ENCODE measurements at places on chromosomes 4 and X. TPM values are rescaled to one million over a fixed set of nuclear protein-coding genes. Genes with fewer than 3 reads are reported as not detected.
A peak's percentile ranks its signal among the peaks of the same experiment; 100 is the strongest.

Gene ITGB1BP2
- total RNA-seq: not detected

Gene STOX2
- total RNA-seq: 7.9 TPM

Gene KIT
- 23.2 TPM for total RNA-seq

Gene SLC10A3
- 24.0 TPM for total RNA-seq

Gene OPHN1
- total RNA-seq: 20.2 TPM

Gene IL21
- total RNA-seq: not detected

Gene AFP
- total RNA-seq: 3.2 TPM

GRCh38 chr4:2482693-2483092 is 13.8 kb downstream of the RNF4 start:
- peak overlapping the region; percentile 64 for H3K27ac ChIP-seq
- no peaks in the 10 kb centered on the region for H3K36me3 ChIP-seq
- peak overlapping the region; percentile 23 for H3K4me3 ChIP-seq
- no peak for DNase-seq
- H3K27me3 ChIP-seq: no peaks in the 10 kb centered on the region

DNA sequence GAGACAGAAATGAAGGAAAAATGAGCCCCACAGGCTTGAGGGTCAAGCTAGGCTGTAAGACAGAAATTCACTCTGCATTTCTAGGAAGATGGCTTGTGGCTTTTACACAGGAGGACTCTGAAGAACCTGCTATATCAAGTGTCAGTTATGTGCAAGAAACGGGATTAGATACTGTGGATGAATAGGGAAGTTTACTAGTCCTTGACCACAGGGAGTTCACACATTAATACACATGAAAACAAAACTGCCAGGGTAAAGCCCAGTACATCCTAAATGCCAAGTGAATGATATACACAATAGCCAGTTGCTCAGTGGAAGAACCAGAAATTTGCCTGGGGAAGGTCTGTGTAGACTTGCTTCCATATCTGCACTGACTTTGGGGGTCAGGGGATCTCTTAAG is 53.5 kb downstream of the TMEM131L start:
- H3K4me1 ChIP-seq: no peaks in the 10 kb centered on the region
- no peak overlapping the region for H3K27ac ChIP-seq
- H3K36me3 ChIP-seq: no peaks in the 10 kb centered on the region
- no peak overlapping the region for H3K4me3 ChIP-seq
- DNase-seq: no peak
- no peaks in the 10 kb centered on the region for H3K27me3 ChIP-seq

GRCh38 chr4:140971077-140971792 is 162.0 kb downstream of the RNF150 start:
- H3K36me3 ChIP-seq: no peaks in the 10 kb centered on the region
- H3K4me1 ChIP-seq: no peaks in the 10 kb centered on the region
- no peak for DNase-seq
- no peak overlapping the region for H3K27ac ChIP-seq
- H3K4me3 ChIP-seq: no peak overlapping the region
- H3K27me3 ChIP-seq: no peaks in the 10 kb centered on the region

DNA sequence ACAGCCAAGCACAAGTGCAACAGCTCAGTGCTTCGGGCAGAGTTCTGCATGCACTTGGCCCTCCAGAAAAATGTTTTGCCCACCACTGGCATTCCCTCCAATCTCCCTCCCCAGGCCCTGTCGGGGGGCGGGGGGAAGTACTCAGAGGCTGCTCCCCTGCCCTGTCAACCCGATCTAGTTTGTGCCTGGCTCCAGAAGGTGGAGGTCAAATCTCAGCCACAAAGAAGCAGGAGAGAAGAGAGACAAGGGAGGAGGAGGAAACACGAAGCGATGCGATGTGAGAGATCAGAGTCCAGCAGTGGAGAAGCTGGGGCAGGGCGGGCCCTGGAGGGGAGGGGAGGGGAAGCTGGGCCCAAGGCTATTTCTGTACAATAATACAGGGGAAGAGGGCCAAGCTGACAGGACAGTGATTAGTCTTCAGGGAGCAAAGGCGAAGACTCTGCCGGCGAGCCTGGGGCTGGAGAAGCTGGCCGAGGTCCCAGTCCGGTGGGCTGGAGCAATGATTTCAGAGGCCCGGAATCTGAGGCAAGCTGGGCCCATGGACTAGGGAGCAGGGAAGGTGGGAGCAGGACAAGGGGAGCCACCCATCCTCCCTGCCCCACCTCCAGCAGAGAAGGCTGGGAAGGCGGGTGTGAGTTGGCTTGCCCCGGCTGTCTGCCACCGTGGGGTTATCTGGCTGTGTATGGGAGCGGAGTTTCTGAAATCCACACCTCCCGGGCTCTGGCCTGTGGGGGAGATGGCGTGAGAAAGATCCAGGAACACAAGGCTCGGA is 167.1 kb downstream of the EFNB1 start:
- no peak overlapping the region for H3K4me3 ChIP-seq
- peak overlapping the region; percentile 66 for H3K27ac ChIP-seq
- H3K4me1 ChIP-seq: no peaks in the 10 kb centered on the region
- no peak for DNase-seq
- no peaks in the 10 kb centered on the region for H3K27me3 ChIP-seq
- no peaks in the 10 kb centered on the region for H3K36me3 ChIP-seq

GRCh38 chr4:65007841-65008439 is 598.7 kb upstream of the TECRL start:
- H3K4me1 ChIP-seq: no peaks in the 10 kb centered on the region
- DNase-seq: no peak
- no peak overlapping the region for H3K4me3 ChIP-seq
- no peaks in the 10 kb centered on the region for H3K36me3 ChIP-seq
- no peaks in the 10 kb centered on the region for H3K27me3 ChIP-seq
- H3K27ac ChIP-seq: no peak overlapping the region

GRCh38 chr4:23058165-23058776 is 365.5 kb downstream of the GBA3 start:
- no peaks in the 10 kb centered on the region for H3K4me1 ChIP-seq
- no peak overlapping the region for H3K27ac ChIP-seq
- no peaks in the 10 kb centered on the region for H3K36me3 ChIP-seq
- no peak for DNase-seq
- H3K4me3 ChIP-seq: no peak overlapping the region

GRCh38 chr4:6071959-6072720 is 53.9 kb upstream of the C4orf50 start:
- no peaks in the 10 kb centered on the region for H3K4me1 ChIP-seq
- H3K27me3 ChIP-seq: peaks cover 8% of the 10 kb centered on the region
- H3K36me3 ChIP-seq: no peaks in the 10 kb centered on the region
- no peak overlapping the region for H3K4me3 ChIP-seq

- H3K4me3 ChIP-seq: no peak overlapping the region
- H3K36me3 ChIP-seq: no peaks in the 10 kb centered on the region
- no peaks in the 10 kb centered on the region for H3K4me1 ChIP-seq
- DNase-seq: no peak
Observed at GRCh38 chr4:136643416-136643815, 888.9 kb downstream of the PCDH18 start.

GRCh38 chr4:102533904-102534303 is 32.7 kb downstream of the NFKB1 start:
- H3K27ac ChIP-seq: no peak overlapping the region
- H3K4me1 ChIP-seq: no peaks in the 10 kb centered on the region
- no peaks in the 10 kb centered on the region for H3K36me3 ChIP-seq
- no peak for DNase-seq

GRCh38 chr4:113882668-113883067 is 96.8 kb downstream of the ARSJ start:
- H3K4me1 ChIP-seq: no peaks in the 10 kb centered on the region
- DNase-seq: no peak
- no peaks in the 10 kb centered on the region for H3K27me3 ChIP-seq
- no peak overlapping the region for H3K4me3 ChIP-seq
- H3K27ac ChIP-seq: no peak overlapping the region
- H3K36me3 ChIP-seq: no peaks in the 10 kb centered on the region

DNA sequence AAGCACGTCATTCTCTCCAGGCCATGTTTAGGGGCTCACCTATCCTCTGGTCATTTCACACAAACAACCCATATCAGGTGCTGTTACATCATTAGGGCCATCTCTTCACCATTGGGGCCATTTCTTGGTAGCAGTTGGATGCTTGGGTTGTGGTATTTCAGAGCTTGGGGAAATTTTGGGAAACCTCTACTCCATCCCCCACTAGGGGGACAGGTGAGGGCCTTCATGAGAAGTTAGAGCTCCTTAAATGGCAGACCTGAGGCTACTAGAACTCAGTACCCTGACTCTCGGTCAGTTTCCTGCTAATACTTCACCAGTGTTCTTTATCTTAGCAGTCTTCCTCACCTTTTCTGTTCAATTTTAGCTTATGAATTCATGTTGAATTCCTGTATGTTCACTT is 50.2 kb downstream of the ZNF827 start:
- H3K36me3 ChIP-seq: no peaks in the 10 kb centered on the region
- H3K4me3 ChIP-seq: no peak overlapping the region
- H3K4me1 ChIP-seq: no peaks in the 10 kb centered on the region
- H3K27me3 ChIP-seq: no peaks in the 10 kb centered on the region

GRCh38 chr4:148171596-148171995 is 270.6 kb downstream of the NR3C2 start:
- H3K4me1 ChIP-seq: no peaks in the 10 kb centered on the region
- H3K27ac ChIP-seq: no peak overlapping the region
- H3K36me3 ChIP-seq: no peaks in the 10 kb centered on the region
- no peak overlapping the region for H3K4me3 ChIP-seq

DNA sequence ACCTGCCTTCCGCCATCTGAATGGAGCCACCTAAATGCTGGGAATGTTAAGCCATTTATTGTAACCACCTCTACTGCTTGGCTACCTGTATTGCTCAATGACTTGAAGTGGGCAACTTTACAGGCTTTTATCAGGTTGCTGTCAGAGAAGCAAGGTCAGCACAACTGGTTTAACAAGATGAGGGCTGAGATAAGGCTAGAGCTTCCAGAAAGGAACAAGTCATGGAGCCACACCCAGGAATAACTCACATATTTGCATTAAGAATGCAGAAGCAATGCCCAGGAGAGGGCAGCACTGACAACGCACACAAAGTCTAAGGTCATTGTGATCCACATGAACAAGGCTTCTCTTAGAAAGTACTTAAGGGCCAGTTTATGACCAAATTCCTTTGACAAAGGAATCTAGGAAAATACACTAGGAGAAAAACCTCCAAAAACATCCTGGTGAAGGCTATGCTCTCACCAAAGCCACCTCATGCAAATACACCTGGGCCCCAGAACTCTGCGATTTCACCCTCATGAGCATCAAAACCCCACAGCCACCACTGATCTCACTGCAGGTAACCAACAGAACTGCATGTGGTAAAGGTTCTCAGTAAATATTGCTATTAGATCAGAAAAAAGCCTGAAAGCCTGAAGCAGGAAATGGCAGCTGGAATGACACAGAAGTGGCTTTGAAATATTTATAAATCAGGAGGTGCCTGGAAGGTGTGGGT is 15.0 kb upstream of the STS start:
- H3K27ac ChIP-seq: peak overlapping the region; percentile 10
- DNase-seq: peak; percentile 59
- no peaks in the 10 kb centered on the region for H3K4me1 ChIP-seq
- no peak overlapping the region for H3K4me3 ChIP-seq

DNA sequence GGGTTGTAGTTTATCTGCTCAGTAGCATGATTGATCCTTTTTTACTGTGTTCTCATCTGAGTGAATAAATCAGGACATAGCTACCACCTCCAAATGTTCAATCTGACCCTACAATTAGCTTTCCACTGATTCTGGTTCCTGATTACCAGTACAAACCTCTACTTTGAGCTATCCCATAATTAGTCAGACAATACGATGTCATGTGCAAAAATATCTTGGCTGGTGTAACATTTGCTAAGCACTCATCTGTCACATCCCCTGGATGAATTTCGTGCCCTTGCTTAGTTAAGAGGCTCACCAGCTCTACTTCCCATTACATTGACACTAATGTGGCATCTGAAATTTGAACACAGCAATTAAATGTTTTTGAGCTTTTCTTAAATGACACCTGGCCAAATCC is 1101.0 kb upstream of the PCDH7 start:
- no peaks in the 10 kb centered on the region for H3K4me1 ChIP-seq
- H3K36me3 ChIP-seq: no peaks in the 10 kb centered on the region
- H3K27ac ChIP-seq: no peak overlapping the region
- H3K27me3 ChIP-seq: no peaks in the 10 kb centered on the region

DNA sequence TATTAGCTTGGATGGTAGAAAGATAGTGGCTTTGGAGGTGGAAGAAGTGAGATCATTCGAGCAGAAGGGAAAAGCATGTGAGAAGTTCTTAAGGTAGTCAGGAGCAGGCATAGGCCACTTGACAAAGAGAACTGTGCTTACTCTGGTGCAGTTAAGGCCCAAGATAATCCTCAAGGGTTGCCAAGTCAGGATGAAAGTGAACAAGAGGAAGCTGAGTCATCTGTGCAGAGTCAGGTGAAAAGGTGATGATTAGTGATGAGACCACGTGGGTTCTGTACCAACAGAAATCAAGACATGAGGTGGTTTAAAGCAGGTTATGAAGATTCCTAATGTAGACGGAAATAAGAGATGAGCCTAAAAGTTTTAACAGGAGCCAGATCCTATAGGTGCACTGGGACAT is 369.8 kb downstream of the DTHD1 start:
- H3K4me3 ChIP-seq: no peak overlapping the region
- H3K4me1 ChIP-seq: no peaks in the 10 kb centered on the region
- no peaks in the 10 kb centered on the region for H3K27me3 ChIP-seq
- H3K27ac ChIP-seq: no peak overlapping the region
- no peak for DNase-seq

- H3K27ac ChIP-seq: no peak overlapping the region
- no peak overlapping the region for H3K4me3 ChIP-seq
- DNase-seq: no peak
- H3K4me1 ChIP-seq: no peaks in the 10 kb centered on the region
- H3K36me3 ChIP-seq: no peaks in the 10 kb centered on the region
Observed at GRCh38 chrX:34629572-34629971, 27.5 kb downstream of the TMEM47 start.

DNA sequence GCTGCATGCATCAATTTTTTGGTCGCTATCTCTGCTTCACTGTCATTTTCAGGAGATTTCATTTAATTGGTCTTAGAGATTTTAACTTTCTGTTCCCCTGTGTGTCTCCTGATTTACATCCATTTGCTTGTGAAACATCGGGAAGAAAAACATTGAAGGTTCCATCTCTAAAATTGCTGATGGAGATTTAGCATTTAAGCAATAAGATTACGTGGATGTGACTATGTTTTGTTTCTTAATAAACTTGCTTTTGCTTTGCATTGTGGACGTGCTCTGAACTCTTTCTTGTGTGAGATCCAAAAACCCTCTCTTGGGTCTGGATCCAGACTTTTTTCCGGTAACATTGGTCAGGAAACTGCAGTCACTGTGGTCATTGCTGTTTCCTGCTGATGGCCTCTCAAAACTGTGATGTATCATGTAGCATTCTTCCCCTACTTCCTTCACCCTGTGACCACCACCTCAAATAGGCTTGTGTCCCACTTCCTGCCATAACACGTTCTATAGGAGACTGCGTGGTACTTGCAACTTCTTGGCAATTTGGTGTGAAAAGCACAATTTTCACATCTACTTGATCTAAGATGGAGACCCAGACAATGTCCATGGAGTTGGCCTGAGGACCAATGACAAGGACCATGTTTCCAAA is 4.9 kb downstream of the CXCL2 start:
- H3K27me3 ChIP-seq: no peaks in the 10 kb centered on the region
- H3K4me3 ChIP-seq: no peak overlapping the region
- H3K27ac ChIP-seq: no peak overlapping the region
- no peak for DNase-seq
- no peaks in the 10 kb centered on the region for H3K4me1 ChIP-seq
- H3K36me3 ChIP-seq: no peaks in the 10 kb centered on the region
